IPS DF 19.7 (cell line): ENCODE measurements at places on chromosomes 7 and 10.

GRCh38 chr7:55532150-55532917 lies 40.0 kb downstream of the VOPP1 start:
- no peak for DNase-seq

- DNase-seq = no peak
These were observed 514 bp upstream of the GAD2 start for GRCh38 chr10:26215935-26216584.

GRCh38 chr7:42108803-42109528 lies 128.0 kb downstream of the GLI3 start:
- no peak for DNase-seq

GRCh38 chr10:70558871-70559810 lies 43.4 kb downstream of the PRF1 start:
- no peak for DNase-seq

DNA sequence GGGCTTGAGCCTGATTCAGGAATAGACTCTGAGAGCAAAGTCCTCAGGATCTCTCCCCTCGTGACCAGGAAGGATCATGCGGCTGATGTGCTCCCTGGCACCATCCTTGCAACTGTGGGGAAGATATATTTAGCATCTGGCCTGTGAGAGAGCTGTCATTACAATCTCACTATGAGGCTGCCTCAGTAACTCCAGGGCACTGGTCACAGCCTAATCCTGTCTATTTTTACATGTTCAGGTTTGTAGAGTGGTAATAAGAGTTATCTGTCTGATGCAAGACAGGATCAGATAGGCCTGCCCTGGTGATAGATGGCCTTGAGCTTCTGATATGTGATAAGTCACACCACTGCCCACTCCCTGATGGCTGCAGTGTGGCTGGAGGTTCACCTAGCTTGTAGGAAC lies 50.7 kb downstream of the PPP1R3C start:
- no peak for DNase-seq

DNA sequence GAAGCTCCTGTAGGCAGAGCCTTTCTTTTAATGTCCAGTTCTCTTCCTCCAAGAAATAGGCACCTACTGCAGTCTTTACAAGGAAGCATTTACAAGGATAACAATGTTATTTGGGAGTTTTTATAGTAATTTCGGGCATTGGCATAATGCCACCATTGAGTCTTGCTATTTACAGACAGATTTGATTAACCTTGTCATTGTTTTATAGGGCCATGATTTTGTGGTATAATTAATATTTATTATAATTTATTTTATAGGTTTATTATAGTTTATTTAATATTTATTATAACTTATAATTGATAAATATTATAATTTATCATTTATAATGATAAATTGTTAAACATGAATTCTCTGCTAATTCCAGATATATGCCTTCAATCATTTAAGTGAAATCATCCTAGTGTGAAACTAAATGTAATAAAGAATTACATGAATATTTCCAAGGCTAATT lies 573 bp upstream of the POT1 start:
- DNase-seq = no peak

- DNase-seq = no peak
These were observed 112.7 kb downstream of the ICA1 start for GRCh38 chr7:8149222-8149621.

GRCh38 chr7:22858640-22859561 lies 36.3 kb upstream of the TOMM7 start:
- no peak for DNase-seq

- DNase-seq = no peak
These were observed 82.6 kb downstream of the DNMBP start for GRCh38 chr10:99926925-99927720.

- DNase-seq = no peak
These were observed 42.7 kb upstream of the CACNB2 start for GRCh38 chr10:18097524-18097923.

GRCh38 chr10:18312374-18313139 lies 172.3 kb downstream of the CACNB2 start:
- no peak for DNase-seq

GRCh38 chr7:2621948-2622640 lies 9.7 kb upstream of the TTYH3 start:
- DNase-seq = no peak

GRCh38 chr7:44101966-44102845 lies 1.9 kb upstream of the AEBP1 start:
- DNase-seq = no peak

- DNase-seq = no peak
These were observed 165.9 kb upstream of the PODXL start for GRCh38 chr7:131722371-131722770.

DNA sequence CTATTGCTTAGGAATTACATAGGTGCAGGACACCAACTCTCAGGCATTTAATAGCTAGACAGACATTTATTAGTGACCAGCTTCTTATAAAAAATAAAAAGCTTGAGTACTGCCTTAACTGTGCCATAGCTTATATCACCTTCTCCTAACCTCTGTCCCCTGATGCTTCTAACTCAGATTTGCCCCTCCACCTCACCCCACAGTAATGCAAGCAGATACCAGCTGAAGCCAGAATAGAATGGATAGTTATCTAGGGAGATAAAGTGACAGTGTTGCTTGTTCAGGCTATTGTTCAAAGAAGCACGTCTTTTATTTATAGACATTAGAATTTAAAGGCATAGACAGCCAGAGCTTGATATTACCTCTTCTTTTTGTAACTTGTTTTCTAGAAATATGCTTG lies 99.6 kb upstream of the GLCCI1 start:
- DNase-seq = no peak

- DNase-seq = no peak
These were observed 21.1 kb upstream of the MEOX2 start for GRCh38 chr7:15707570-15707969.

- no peak for DNase-seq
These were observed 38.8 kb downstream of the SLC29A3 start for GRCh38 chr10:71357792-71358265.

GRCh38 chr10:59575269-59575668 lies 134.4 kb downstream of the SLC16A9 start:
- no peak for DNase-seq

DNA sequence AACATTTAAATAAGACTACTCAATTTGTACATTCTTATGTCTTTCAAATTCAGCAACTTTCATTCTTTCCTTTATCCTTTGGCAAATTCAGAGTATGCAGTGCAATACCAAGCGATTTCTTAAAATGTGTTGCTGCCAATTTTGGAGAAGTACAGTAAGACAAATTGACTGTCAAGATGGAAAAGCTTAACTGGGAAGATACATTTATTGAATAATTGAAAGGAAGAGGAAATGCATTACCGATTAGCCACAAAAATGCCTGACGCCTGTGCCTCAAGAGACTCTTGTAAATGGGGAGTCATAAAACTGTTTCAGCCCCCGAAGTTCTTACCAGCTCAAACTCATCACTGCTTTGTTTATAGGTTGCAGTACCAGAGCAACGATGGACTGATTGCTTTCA lies 373.3 kb upstream of the GALNT17 start:
- no peak for DNase-seq

DNA sequence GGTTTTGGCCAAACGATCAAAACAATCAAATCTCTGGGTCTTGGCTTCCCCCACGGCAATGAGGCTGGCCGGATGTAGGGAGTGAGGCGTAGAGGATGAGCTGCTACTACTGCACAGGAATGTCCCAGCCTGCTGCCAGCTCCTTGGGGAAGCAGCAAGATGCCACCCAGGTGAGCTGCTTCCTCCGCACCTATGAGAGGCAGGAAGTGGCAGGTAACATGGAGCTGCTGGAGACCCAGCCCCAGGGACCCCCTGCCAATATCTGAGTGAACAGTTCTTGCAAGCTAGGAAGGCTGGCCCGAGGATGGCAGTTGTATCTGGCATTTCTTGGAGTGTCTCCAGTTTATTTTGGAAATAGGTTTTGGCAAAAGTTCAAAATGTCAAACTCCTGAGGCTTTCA lies 413.5 kb downstream of the DNAJB6 start:
- DNase-seq = no peak

GRCh38 chr7:120813546-120814252 lies 44.2 kb downstream of the TSPAN12 start:
- no peak for DNase-seq

DNA sequence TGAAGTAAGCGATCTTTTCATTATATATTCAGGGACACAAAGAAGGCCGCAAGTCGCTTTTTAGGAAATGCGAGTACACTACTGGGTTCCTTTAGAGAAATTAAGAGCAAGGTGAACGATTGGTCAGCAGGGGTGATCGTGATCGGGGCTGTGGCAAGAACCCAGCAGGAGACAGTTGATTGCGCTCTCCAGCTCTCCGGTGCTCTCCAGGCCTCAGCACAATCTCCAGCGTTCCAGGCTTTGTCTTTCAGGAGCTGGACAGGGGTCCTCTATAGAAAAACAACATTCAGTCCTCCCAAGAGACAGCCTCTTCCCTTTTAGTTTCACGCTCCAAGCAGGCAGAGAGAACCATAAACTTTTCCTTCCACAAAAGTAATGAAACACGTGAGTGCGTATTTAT lies 170.5 kb upstream of the KLF6 start:
- no peak for DNase-seq

DNA sequence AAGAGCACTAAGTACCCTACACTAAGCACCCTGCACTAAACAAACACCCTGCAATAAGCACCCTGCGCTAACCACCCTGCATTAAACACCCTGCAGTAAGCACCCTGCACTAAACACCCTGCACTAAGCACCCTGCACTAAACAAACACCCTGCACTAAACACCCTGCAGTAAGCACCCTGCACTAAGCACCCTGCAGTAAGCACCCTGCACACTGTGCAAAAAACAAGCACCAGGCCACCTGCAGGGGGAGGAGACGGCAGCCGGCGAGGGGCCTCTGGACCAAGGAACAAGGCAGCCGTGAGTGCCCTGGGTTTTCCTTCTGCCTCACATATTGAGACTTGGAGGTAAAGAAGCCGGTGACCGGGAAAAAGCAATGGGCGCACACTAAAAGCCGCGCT lies 30.2 kb downstream of the KNDC1 start:
- DNase-seq = no peak

- no peak for DNase-seq
These were observed 742 bp downstream of the LMBR1 start for GRCh38 chr7:156892081-156892800.

- no peak for DNase-seq
These were observed 28.3 kb upstream of the FRMD4A start for GRCh38 chr10:14358886-14359573.

GRCh38 chr10:77602913-77603533 lies 34.6 kb downstream of the KCNMA1 start:
- no peak for DNase-seq

GRCh38 chr7:13987395-13987794 lies 2.1 kb downstream of the ETV1 start:
- DNase-seq = no peak

DNA sequence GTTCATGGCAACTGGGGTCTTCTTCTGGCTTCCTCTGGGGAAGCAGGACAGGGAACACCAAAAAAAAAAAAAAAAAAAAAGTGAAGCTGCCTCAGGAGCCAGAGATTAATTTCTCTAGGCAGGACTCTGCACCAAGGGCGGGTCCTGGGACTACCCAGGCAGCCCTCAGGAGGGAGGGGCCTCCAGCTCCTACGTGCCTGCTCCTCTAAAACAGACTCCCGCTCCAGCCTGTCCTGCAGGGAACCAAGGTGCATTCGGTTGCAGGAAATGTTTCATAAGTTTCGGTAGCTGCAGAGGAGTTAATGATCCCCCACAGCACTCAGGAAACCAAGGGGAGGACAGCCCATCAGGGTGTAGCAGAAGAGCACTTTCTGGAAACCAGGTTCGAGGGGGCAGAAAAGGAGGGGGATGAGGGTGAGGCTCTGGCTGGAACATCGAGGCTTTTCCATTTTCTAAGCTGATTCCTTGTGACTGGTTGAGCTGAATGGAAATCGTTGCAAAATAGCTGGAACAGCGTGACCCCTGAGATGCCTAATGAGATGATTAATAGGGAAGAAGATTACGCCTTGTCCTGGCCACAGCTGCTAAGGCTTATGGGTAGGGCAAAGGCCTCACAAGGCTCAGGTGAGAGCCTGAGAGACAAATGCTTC lies 84.2 kb downstream of the STRA8 start:
- DNase-seq = no peak

GRCh38 chr10:68043030-68043429 lies 32.1 kb downstream of the HERC4 start:
- no peak for DNase-seq

- DNase-seq = no peak
These were observed 162.6 kb downstream of the SDK1 start for GRCh38 chr7:3463696-3464095.

DNA sequence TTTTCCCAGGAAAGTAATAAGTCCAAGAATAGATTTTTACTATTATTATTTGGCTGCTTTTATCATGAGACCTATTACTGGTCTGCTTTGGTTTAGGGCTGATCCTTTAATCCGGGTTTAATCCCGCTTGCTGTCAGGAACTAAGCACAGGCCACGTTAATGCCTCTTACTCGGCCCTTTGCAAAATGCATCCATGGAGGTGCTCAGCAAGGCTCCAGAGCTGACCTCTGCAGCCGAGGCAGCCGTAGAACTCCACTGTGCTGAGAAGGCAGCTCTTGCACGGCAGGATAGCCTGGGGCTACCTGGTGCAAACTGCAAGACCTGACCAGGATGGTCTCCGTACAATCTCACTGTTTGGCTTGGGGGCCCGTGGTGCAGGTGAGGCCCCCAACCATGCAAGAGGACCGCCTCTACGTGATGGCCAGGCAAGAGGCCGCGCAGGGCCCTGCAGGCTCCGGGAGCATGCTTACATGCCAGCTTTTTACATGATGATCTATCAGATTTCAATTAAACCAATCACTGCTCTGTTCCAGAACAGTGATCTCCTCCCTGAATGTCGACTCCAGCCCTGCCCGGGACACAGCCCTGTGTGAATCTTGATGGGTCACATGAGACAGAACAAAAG lies 10.4 kb upstream of the CALML3 start:
- no peak for DNase-seq

DNA sequence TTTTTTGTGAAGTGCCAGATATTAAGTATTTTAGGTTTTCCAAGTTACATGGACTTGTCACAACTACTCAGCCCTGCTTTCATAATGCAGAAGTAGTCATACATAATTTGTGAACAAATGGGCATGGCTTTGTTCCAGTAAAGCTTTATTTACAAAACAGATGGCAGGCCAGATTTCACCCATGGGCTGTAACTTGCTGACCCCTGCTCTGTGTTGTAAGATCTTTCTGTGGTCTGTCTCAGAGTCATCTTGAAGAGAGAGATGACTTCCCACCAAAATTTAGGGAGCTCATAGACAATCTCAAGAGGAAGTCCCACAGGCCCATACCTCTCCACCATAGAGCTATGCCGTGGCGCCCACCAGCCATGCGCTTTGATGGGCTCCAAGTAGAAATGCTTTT lies 616.1 kb downstream of the LRMDA start:
- no peak for DNase-seq

GRCh38 chr10:104260775-104261115 lies 6.1 kb downstream of the GSTO1 start:
- no peak for DNase-seq

GRCh38 chr7:76395965-76396726 lies 13.4 kb downstream of the SSC4D start:
- DNase-seq = no peak

- DNase-seq = no peak
These were observed at the start of gene MLXIPL for GRCh38 chr7:73623798-73624668. Gene MLXIPL, minus strand, starts transcription at chr7:73624522. Its CDS starts 30 bp downstream, at chr7:73624492.

GRCh38 chr10:102620591-102621442 lies 23.5 kb upstream of the TRIM8 start:
- no peak for DNase-seq
